CD4-positive, alpha-beta T cell treated with Interleukin-17A for 1 hour (primary cell): ENCODE measurements at places on chromosomes 2 and 18.
A peak's percentile ranks its signal among the peaks of the same experiment; 100 is the strongest.

DNA sequence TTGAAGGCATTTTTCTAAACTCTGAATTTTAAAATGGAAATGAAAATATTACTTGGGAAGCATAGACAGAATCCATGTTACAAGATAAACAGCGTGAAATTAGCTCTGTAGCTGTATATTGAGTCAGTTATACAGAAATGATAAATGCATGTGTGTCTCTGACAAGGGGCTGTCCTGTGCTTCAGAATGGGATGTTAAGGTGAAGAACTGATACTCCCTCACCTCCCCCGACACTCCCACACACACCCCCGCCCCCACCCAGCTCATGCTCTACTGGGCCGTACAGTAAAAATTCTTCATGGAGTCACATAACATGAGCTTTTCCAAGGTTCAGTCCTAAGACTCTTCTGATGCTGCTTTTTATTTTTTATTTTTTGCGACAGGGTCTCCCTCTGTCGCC is 869 bp upstream of the THUMPD2 start:
- no peak for DNase-seq

- no peak for DNase-seq
These were observed 29.6 kb downstream of the PTCD3 start for GRCh38 chr2:86135653-86136052.

DNA sequence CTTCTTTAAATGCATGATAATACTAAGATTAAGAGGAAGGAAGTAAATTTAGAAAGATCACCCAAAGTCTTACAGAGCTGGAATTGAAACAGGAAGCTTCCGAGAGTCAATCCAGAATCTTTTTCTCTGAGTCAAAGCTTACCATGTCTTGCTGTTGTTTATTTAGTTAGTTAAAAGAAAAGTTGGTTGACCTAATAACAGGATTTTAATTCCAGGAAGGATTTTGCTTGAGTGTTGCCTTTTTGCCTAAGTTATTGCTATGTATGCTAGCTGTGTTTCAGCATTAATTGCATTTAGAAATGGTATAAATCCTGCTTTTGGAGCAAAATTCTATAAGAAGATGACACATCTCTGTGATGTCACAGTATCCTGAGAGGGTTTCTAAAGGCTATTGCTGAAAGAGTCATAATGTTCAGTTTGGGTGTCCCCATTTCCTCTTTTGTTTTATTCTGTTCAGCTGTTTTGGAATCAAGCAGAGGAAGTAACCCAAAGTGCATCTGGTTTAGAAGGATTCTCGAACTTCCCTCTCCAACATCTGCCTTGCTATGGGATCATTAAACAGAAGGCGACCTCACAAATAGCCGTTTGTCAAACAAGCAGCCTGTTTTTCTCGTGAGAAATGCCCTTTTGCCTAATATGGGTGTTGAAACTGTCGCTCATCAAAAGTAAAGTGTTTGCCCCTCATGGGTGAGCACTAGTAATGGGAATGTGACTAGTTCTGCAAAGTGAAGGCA is 271.5 kb upstream of the MMADHC start:
- no peak for DNase-seq

GRCh38 chr2:234422273-234422732 is 74.6 kb downstream of the ARL4C start:
- peak; percentile 41 for DNase-seq

DNA sequence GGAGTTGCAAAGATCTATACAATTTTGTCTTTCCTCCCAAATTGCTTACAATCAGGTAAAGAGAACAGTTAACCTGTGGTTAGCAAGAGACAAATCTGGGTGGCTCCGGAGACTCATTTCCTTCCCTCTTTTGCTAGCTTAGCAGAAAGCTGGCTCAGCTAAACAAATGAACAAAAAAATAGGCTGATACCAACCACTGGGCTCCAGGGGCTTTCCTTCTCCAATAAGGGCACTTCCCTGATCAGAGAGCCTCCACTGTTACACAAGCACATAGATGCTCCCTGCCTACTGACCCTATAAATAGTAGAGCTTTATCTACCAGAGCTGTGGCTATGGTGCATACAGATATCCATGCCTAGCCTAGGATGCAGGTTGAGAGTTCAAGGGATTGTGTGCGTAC is 90.1 kb upstream of the ARL5A start:
- DNase-seq: peak; percentile 11

DNA sequence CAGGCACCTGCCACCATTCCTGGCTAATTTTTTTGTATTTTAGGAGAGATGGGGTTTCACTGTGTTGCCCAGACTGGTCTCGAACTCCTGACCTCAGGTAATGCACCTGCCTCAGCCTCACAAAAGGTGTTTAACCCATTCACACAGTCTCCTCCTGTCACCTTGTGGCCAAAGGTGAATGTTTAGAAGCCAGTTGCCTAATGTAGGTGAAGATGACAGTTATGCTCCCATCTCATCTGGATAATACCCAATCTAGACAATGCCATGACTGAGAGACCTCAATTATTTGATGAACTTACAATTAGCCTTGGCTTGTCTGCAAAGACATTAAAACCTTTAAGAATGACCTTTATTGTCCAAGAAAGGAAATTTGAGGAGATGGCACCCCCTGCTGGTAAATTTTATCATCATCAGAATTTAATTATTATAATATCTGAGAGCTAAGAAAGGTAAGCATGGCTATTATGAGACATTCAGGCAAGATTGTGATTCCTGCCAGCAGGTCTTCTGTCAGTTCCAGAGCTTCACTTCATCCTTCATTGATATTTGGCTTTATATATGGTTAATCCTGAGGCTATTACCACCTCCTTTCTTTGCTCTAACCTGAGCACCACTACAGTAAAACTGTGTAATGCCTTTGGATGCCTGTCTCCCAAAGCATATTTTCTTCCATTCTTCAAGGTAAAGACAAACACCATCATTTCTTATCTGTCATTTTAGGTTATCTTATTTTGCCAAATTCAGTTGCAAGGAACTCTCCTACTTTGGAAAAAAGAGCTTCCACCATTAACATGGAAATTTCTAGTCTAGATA is 117.6 kb downstream of the FAM124B start:
- peak; percentile 53 for DNase-seq

DNA sequence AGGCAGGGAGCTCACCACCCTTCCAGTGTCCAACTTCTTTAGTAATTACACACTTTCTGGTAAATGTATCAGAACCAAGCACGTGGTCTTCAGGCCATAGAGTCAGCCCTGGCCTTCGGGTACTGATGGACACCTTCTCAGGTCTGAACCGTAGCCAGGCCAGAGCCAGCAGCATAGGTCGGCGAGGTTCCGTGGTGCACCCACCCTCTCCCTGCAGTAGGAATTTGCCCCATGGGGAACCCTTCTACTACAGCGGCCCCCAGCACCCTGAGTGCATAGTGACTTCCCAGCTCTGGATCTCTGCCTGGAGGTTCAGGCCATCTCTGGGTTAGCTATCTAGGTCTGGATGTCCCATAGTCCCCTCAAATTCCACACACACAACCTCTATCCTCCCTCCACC is 61.6 kb downstream of the EDAR start:
- DNase-seq: no peak

DNA sequence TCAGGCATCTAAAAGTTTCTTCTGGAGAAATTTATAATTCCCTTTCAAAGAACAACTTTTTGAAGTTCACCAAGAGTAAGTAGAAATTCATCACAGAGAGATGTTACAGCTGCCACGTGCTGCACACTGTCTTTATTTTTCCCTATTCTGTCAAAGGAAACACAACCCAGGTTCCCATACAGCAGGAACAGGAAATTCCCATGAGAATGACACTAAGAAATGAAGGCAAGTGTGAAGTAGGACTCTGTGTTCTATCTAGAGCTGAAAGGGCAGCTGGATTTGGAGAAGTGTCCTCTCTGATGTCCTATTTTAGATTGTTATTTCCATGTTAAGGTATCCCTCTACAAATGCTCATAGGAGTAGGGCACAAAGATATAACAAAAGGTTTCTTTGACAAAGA is 58.8 kb downstream of the PID1 start:
- DNase-seq: no peak

GRCh38 chr18:54529444-54529843 is 61.6 kb upstream of the DYNAP start:
- DNase-seq: no peak

GRCh38 chr18:32583431-32583830 is 112.7 kb upstream of the GAREM1 start:
- DNase-seq: no peak

- no peak for DNase-seq
These were observed 229.1 kb downstream of the MYCN start for GRCh38 chr2:16169381-16169960.

GRCh38 chr2:239224199-239224570 is 176.6 kb downstream of the HDAC4 start:
- no peak for DNase-seq

DNA sequence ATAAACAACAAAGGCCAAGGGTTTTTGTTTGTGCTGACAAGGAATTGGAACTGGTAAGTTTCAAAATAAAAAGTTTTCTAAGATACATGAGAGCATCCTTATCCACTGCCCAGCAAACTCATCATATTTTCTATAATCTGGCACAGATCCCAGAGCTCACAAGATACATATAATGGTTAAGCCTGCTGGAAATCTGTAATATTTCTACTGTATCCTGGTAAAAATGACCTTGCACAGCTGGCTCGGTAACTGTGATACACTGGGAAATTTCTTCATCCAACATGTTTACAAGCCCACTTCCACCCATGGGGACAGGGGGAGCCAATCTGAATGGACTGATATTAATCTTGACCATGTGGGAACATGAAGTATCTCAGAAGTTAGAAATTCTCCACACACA is 425.4 kb upstream of the MMADHC start:
- DNase-seq: no peak

GRCh38 chr18:40375837-40376236 is 1579.2 kb upstream of the PIK3C3 start:
- DNase-seq: no peak

- no peak for DNase-seq
These were observed 602.9 kb upstream of the RAB6C start for GRCh38 chr2:129376426-129377077.

DNA sequence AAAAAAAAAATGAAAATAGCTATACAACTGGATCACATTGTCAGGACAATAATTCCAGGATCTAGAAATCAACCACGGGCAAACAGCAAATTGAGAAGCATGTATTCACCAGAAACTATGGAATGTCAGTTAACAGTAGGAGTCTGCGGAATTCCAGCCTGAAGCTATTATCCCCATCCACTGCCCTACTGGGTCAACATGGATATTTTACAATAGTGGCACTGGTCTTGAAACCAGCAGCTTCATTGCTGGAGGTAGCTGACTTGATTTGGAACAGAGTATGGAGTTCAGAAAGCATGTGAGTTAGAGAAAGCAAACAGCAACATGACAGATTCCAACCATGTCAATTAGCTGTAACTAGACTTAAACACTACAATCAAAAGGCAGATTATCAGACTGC is 55.7 kb upstream of the PDE1A start:
- no peak for DNase-seq

GRCh38 chr18:55024564-55024963 is 65.3 kb upstream of the CCDC68 start:
- no peak for DNase-seq

DNA sequence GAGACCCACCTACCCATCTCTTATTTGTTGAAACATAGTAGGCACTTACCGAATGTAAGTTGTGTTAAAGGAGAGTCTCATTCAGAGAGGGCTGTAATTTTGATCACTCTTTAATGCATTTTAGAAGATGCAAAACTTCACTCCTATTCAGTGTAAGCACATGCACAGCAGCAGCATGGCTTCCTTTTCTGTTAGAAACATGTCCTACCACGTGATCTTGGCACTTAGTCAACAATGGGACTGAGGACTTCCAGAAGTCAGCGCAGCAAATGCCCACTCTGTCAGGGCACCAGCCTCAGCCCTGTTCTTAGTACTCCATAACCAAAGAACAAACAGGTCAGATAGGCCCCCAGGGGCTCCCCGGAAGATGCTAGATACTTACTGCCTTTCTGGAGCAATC is 456.5 kb downstream of the METTL4 start:
- DNase-seq: no peak
